Fibroblast of skin of abdomen (primary cell): ENCODE measurements at places on chromosomes 7 and 10.

DNA sequence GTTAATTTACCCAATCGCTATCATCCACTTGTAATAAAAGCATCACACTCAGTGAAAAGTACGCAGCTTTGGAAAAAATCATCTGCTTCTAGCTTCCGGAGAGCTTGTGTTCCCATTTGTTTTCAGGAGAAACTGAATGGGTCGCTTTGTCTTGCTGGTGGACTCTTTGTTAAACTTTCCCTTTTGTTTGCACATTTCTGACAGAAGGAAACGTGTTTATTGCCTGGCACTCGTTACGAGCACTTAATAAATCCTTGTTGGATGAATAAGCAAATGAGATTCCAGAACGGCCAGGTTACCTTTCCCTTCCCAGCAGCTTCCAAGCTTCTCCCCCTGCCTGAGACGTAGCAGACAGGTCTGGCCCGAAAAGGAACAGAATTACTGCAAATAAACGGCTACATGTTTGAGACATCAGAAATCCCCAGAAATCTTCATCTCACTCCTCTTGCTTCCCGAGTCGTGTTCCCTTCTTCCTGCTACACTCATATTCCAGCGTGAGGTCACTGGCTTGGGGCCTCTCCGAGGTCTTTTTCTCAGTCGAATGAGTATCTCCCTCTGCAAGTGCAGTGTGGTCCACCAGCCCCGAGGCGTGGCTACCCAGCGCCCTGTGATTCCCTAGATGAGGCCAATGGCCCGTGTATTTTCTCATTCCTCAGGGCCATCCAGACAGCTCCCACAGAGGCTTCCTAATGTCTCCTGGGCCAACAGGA, 167.2 kb downstream of the FRMD4A start:
- DNase-seq: no peak

DNA sequence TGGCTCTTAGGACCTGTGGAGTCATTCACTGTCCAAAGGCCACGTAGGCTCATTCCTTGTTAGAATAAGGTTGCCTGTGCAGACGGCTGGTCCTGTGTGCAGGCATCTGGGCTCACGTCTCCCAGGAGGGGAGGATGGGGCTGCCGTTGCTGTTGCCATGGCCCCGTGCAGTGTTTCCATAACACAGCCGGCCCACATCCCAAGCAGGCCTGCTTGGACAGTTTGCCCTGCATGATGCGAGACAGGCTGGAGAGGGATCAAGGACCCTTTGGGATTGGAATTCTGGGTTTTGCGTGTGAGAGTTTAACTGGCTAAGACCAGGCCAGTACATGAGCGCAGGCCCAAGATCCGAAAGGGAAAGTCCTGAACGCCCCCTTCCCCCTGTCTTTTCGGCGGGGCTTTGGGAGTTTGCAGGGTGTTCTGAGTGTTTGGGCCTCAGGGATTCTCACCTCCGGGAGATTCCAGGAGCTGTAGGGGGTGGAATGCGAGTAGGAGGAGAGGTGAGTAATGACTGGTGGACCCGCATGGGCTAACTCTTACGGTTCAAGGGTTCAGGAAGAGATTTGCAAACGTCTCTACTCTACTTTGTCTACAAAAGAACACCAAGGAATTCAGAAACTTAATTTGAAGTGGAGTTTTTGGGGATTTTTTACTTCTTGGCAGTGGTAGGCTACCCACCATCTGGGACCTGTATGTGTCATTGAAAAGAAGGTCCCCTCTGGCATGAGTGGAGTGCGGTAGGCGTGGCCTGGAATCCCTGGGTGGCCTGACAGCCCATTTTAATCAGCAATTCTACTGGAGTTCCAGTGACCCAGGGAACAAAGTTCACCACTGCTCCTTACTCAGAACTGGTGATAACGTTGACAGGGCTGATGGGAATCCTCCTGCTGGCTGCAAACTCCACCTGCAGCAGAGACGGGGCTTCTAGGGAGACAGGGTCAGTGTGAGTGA, 125.4 kb downstream of the ITIH5 start:
- DNase-seq: peak; percentile 45

GRCh38 chr7:158741294-158741666, 36.7 kb upstream of the NCAPG2 start:
- DNase-seq: no peak

DNA sequence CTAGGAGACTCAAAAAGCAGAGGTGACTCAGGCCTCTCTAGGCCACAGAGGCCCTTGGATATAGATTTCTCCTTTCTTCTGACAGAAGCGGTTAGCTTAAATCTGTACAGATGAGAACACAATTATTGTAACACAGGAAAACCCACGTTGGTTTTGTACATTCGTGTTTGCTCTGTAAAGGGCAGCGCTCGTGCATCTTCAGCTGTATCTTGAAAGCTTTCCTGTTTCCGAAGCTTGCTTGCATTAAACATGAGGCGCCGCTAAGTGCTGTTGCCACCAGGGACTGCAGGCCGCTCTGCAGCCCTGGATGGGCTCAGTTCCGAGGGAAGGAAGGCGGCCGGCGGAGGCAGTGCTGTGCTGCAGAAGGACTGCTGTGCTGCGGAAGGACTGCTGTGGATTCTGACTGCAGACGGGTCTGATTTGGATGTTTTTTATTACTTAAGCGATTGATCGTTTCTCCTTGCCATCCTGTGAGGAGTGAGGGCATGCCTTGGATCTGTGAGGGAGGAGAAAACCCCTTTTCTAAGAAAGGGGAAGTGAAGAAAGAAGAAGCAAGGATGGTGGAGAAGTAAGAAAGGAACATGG, 53.3 kb downstream of the FHIP2A start:
- DNase-seq: peak; percentile 52

- no peak for DNase-seq
Observed at GRCh38 chr7:98281757-98282606, 496 bp downstream of the BRI3 start.

- DNase-seq: no peak
Observed at GRCh38 chr7:21771906-21772610, 173.6 kb downstream of the CDCA7L start.

GRCh38 chr10:116476461-116476860, 48.8 kb downstream of the PNLIPRP3 start:
- DNase-seq: no peak
